ENCODE measurements at places on chromosomes 3 and 15.

- no peak for DNase-seq
Measured at GRCh38 chr3:1578124-1578806, 485.4 kb downstream of the CNTN6 start.

- DNase-seq = no peak
Measured at GRCh38 chr3:155497930-155498647, 204.6 kb upstream of the STRIT1 start.

DNA sequence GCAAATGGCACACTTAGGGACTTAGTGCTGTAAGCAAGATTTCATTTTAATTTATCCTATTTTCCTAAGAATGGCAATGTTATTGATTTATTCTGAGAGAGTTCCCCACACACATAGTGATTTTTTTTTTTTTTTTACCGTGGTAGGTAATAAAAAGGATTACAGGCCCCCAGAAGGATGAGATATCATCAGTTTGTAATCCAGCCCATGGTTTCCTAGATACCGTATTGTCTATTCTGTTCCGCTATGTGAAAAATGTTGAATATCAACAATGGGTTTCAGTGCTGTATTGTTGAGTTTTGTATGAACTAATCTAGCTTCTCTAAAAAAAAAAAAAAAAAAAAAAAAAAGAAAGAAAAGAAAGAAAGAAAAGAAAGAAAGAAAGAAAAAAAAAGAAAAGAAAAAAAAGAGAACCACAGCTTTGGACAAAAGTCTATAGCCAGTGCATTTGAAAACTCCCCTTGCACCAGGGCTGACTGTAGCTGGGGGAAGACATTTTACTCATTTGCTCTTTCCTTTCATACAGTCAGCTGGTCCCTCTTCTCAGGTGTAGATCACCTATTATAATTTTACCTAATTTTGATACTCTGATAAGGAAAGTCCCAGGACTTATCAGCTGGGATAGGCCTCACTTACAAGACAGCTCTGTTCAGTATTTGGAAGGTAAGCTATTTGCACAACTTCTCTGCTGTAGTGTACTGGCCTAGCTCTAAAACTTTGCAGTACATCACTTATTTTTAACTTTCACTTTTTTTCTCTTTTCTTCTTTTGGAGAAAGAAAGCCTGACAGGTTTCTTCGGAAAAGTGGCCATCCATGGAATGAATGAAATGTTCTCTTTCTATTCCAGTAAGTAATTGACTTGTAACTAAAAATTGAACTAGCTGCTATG is 101.4 kb upstream of the SOX2 start:
- no peak for DNase-seq

GRCh38 chr3:34864011-34864410 is 775.3 kb upstream of the ARPP21 start:
- DNase-seq = no peak

Data from CD4-positive, alpha-beta T cell treated with Interleukin-10 for 1 hour (primary cell).